ENCODE measurements at places on chromosomes 7 and 10. TPM values are rescaled to one million over a fixed set of nuclear protein-coding genes. Genes with fewer than 3 reads are reported as not detected.

VWA2 gene
- not detected for total RNA-seq

DNA sequence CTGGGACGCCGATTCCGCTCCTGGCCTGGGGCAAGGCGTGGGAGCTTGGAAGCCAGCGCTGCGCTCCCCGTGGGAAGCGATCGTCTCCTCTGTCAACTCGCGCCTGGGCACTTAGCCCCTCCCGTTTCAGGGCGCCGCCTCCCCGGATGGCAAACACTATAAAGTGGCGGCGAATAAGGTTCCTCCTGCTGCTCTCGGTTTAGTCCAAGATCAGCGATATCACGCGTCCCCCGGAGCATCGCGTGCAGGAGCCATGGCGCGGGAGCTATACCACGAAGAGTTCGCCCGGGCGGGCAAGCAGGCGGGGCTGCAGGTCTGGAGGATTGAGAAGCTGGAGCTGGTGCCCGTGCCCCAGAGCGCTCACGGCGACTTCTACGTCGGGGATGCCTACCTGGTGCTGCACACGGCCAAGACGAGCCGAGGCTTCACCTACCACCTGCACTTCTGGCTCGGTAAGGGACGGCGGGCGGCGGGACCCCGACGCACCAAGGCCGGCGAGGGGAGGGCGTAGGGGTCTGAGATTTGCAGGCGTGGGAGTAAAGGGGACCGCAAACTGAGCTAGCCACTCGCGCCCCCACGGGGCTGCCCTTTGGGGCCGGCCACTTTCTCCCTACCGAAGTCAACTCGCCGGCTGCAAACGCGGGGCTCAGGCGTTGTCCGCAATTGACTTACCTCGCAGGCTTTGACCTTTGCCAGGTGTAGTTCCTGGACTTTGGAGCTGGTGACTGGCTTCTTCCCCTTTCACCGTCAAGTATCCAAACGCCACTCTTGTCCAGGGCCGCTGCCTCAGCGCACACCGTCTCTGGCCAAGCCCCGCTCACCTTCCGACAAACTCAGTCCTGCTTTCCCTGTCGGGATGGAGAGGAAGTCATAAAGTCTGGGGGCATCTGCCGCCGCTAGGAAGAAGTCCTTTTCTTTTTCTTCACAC is at the start of gene SCIN:
Gene SCIN, plus strand, starts transcription at position 187 of the 928 bp plus-strand sequence. Its CDS starts 67 bp downstream, at position 254.
- DNase-seq = no peak

DNA sequence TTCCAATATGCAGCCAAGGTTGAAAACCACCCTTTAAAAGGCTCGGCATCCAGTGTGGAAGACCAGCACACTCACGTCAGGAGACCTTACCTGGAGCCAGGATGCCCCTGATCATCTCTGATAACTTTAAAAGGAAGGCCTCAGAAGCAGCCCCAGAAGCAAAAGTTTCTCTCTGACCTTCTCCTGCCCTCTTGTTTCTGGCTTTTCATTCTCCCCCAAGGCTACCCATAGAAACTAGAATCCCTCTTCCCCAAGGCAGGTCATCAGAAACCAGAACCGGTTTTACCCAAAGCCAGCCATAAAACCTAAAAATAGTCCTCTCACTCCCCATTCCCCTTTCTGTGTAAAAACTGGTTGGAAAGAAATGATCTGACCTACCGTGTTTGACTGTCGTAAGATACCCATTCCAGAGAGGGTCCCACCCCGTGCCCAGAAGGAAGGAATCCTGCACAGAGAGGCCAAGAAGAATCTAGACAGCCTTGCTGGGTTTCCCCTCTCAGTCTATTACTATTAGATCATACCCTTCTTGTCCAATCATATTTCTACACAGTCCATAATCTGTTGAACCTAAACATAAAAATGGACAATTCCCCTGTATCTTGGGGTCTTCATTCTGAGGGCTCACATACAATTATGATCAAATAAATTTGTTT is 17.5 kb upstream of the TSPAN14 start:
- DNase-seq = no peak

DNA sequence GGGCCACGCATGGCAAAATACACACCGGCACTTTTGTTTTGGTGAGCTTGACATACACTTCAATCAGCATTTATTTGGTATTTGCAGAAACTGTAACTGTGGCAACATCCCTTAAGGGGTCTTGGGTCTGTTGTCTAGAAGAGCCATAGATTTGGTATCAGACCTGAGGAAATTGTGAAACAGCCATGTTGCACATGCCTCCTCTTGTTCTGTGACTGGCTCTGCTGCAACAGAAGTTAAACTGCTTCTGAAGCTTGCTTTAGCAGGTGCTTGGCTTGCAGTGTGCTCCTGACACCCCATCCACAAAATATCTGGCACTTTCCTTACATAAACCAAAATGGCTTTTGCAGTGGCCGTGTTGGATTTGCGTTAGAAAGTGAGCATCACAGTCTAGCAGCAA is 247.3 kb downstream of the GATA3 start:
- DNase-seq = no peak

DNA sequence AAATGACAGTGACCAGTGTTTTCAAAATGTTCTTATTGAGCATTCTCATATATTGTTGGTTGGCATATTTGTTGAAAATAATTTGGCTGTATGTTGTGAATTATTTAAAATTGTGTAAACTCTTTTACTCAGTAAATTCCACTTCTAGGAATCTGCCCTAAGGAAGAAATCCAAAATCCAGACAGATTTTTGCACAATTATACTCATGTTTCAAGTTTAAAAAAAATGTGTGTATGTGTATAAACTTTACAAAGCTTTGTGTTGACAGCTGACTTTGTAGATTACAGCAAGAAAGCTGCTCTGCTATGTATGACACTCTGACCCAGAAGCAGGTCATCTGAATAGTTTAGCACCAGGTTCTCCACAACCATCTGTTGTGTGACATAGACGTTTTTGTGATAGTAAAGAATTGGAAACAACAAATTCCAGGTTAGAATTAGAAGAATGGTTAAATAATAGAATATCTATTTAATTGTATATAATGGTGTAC is 21.6 kb downstream of the KIFBP start:
- DNase-seq = no peak

GRCh38 chr7:143000648-143001047 is 26.3 kb downstream of the OR9A2 start:
- DNase-seq = no peak

Measured in OCI-LY7 (cell line).